ENCODE measurements at places on chromosomes 7 and 10. TPM values are rescaled to one million over a fixed set of nuclear protein-coding genes. Genes with fewer than 3 reads are reported as not detected.

PTF1A gene
- total RNA-seq, result not detected

ACADSB gene
- 36.9 TPM for total RNA-seq

OIT3 gene
- total RNA-seq, result not detected

ARHGEF5 gene
- total RNA-seq, result 62.3 TPM

WIPF3 gene
- total RNA-seq, result 1.4 TPM

COL13A1 gene
- total RNA-seq, result 0.94 TPM

PDE1C gene
- total RNA-seq, result 0.83 TPM

SRRT gene
- total RNA-seq, result 106 TPM

NRP1 gene
- total RNA-seq, result 9.5 TPM
